ENCODE measurements at places on chromosomes 6 and 20.

GRCh38 chr6:129890701-129891100, 29.6 kb upstream of the TMEM244 start:
- no peak for DNase-seq

DNA sequence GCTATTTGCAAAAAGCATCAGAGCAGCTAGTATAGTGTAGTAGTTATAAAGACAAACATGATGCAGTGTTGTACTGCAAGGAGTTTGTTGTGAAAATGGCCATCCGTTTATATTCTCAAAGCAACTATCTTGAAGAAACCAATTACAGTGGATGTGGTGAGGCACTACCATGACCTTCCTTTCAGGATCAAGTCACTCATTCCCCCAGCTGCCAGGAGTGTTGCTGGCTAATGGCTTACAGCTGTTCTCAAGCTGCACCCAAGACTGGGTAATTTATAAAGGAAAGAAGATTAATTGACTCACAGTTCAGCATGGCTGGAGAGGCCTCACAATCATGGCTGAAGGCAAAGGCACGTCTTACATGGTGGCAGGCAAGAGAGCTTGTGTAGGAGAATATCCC, 29.0 kb downstream of the ADGRF4 start:
- no peak for DNase-seq

GRCh38 chr20:2879146-2879545, 5.9 kb downstream of the PTPRA start:
- no peak for DNase-seq

- DNase-seq: no peak
Observed at GRCh38 chr6:155493694-155494143, 38.1 kb upstream of the NOX3 start.

- DNase-seq: no peak
Observed at GRCh38 chr6:51468704-51469103, 618.7 kb downstream of the PKHD1 start.

Data from activated CD8-positive, alpha-beta T cell treated with anti-CD3 and anti-CD28 coated beads, Interleukin-2, amount 10 ng/mL, durations not matched to agents 7 days and 5 days (primary cell).